SJCRH30 (cell line): ENCODE measurements at places on chromosomes 2 and 18. TPM values are rescaled to one million over a fixed set of nuclear protein-coding genes. Genes with fewer than 3 reads are reported as not detected.

DNA sequence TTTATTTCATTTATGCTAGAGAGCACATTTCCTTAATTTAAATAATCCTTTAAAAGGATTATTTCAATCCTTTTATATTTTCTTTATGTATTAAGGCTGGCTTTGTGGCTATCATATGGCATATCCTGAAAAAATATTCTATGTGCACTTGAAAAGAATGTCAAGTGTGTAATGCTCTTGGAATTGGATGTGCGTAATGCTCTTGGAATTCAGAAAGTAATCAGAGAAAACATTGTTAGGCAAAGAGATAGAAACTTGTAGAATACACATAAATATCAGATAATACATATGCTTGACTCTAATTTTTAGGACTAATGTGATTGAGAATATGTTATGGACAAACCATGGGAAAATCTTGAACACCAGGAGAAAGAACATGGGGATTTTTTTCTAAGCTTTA, 197.5 kb upstream of the COL3A1 start:
- H3K4me1 ChIP-seq: peaks cover 3% of the 10 kb centered on the region; the same call in 1 of the 2 replicates
- no peak for DNase-seq
- no peaks in the 10 kb centered on the region for H3K27me3 ChIP-seq
- H3K27ac ChIP-seq: no peak overlapping the region; the same call in 1 of the 2 replicates

DNA sequence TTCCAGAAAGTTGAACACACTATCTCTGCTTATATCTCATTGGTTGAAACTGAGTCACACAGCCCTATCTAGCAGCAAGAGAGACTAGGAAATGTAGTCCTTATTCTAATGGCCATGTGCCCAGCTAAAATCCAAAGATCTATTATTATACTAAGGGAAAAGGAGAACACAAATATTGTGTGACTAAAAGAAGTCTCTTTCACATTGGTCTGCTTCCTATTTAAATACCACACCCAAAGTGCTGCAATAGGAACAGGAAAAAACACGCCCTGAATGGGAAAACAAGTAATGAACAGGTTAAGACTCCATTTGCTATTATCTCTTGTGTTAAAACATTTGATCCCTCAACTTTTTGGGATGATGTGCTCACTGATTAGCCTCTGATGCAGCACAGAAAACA, 86.8 kb upstream of the BARD1 start:
- H3K4me3 ChIP-seq: no peak overlapping the region
- H3K4me1 ChIP-seq: no peaks in the 10 kb centered on the region
- H3K36me3 ChIP-seq: no peaks in the 10 kb centered on the region
- H3K27me3 ChIP-seq: no peaks in the 10 kb centered on the region

DNA sequence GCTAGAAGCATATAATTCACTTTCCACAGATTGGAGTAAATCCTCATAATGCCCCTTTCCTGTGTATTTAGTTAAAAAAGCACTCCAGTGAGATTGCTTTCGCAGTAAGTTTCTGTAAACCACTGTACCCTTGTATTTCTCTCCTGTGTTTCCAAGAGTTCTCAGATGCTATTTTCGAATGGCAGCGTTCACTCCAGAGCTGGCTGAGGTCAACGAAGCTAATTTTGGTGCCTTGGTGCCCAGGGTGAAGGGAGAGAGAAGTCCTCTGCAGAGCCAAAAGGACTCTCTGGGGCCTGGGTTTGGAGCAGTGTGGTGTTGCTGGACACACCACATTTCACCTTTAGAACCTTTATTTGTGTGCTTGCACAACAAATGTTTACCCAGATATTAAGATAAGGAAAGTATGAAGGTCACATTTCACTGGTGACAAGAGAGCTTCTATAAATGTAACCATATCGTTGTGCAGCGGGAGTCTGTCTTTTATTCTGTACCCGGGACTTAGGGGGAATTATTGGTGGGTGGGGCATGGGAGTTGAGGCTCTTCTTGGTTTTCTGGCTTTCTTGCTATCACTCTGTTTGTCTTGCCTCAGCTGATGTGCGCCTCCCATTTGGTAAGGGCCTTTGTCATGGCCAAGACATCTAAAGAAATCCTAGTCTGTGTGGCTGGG, 9.9 kb downstream of the EPAS1 start:
- no peak overlapping the region for H3K27ac ChIP-seq
- H3K4me3 ChIP-seq: no peak overlapping the region
- no peak for DNase-seq
- H3K27me3 ChIP-seq: no peaks in the 10 kb centered on the region
- no peaks in the 10 kb centered on the region for H3K36me3 ChIP-seq

VWC2L gene
- total RNA-seq: not detected in 2 replicates
